ENCODE measurements at places on chromosomes 2 and 18.

DNA sequence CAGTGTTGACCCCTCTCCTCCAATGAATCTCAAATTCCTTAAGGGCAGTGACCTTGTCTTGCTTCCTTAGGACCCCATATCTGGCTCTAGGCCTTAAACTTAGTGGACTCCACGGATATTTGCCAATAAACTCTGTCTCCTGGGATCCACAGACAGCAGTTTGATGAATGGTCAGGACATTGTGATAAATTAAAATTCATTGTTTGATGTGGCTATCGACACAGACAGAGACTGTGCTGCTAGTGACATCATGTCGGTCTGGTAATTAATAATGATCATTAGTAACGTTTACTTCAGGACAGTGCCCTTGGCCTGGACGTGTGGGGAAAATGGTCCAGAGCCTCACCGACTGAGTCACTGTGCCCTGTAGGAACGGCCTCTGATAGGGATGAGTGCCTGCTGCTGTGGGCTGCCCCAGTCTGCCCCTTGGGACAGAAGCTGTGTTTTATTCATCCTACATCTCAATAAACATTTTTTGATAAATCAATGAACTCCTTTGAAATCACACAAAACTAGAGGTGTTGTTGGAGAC, 5.2 kb upstream of the SLC35F6 start:
- DNase-seq, result no peak

- no peak for DNase-seq
Observed at GRCh38 chr2:199659207-199659606, 191.8 kb downstream of the FTCDNL1 start.

DNA sequence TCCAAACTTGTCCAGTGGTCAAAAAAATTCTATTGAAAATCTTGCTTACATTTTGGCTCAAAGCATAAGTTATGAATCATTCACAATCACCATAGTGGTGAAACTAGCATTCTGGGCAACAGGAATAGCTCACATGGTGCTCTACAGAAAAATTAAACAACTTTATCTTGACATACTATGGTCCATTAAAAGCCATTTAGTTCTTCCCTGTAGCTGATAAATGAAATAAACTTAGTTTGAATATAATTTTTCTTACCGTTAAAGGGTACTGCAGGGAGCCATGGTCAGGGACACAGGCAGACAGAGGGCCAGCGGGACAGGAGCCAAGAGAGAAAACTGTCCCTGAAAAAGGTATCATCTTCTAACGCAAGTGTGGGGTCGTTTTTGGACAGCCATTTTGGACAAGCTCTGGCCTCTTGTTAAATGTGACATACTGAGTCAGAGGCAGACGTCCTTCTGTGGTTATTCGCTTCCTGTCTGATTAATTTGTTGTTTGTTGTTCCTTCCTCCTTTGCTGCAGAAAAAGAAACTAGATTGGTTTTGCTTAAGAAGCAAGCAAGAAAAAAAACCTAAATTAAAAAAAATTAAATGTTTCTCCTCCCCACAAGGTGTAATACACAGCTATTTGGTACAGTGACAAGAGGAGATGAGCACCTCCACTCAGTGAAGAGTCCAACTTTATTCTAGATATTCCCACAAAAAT, at the start of gene WIPF1:
Gene WIPF1 (minus strand): TSS at position 460 of the 703 bp plus-strand sequence. CDS start 12,231 bp downstream, outside the sequence.
- peak; percentile 70 for DNase-seq

GRCh38 chr2:78353168-78353567, 672.3 kb upstream of the REG3G start:
- no peak for DNase-seq

DNA sequence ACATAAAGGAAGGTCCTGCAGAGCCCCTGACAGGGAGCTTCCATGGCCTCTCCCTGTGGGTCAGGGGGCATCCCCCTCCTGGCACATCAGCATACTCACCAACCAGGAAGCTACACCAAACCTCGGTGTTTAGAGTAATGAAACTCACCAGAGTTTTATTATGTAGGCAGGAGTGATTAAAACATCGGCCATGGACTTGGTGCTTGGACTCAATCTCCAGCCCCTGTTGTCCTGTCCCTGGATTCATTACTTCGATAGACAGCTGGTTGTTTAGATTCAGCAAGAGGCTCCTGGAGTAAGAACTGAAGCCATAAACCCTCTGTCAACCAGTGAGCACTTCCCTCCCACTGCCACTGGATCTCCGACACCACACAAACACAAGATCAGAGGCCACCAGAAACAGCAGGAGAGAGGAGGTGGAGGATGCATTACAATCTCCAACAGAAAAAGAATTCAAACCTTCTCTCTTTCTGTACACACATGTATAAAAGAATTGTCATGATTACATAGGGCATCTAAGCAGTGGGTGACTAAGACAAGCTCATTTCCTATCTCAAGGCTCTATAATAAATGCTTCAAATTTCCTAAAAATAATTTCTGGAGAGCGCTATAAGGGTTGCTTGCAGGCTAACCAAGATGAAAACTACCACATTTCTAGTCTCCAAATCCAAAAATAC, 27.2 kb downstream of the TBC1D8 start:
- no peak for DNase-seq

DNA sequence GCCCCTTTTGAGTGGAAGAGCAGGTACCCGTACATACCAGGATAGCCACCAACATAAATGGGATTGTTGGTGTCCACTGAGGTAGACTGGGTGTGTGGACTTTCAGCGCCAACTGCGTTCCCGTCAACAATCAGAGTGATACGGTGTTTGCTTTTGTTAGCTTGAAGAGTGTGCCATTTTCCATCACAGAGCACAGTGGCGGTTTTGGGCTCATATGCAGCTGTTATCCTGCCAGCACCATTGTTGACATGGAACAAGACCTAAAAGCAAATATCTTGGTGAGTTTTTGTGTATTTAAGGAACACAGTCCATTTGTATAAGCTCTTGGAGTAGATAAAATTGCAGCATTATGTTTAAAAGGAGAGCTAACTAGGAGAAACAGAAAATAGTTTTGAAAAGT, 174.5 kb downstream of the LAMA1 start:
- DNase-seq, result no peak

DNA sequence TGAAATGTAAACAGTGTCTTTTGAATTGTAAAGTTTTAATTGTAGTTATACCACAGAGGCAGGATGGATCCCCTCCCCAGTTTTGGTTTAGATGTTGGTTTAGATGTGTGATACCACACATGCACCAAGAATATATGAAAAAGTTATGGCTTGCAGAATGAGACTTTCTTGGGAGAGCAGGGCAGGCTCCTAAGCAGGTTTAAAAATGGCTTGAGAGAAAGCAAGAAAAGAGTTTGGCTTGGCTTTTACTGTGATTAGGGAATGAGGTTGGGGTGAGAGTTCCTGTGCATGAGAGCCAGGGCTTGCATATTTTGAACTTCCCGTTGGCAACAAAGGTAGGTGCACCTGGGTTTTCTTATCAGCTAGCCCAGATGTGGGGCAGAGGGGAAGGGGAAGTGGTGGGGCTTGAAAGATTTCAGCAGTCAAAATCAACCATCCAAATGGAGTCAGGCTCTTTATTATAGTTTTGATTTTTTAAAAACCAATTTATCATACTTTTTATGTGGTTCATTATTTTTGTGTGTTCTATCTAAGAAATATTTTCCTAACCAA, 246.9 kb downstream of the MTX2 start:
- peak; percentile 98 for DNase-seq

GRCh38 chr2:113406114-113406513, 31.4 kb upstream of the ZNG1B start:
- DNase-seq, result no peak

- no peak for DNase-seq
Observed at GRCh38 chr2:69082430-69082997, 69.5 kb downstream of the ANTXR1 start.

DNA sequence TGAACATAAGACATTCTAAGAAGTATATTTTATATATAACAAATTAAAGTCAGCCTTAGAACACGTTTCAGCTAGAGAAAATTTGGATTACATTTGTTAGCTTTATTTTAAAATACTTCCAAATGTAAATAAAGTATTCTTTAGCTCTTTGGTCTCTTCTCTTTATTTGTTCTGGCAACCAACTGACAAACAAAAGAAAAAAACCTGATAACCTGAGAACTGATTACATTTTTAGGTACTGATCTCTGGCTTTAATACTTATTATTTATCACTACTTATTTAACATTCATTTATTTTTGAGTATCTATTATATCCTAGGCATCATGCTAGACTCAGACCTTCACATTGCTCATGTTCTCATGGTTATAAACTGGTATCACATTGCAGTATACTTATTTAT, 18.5 kb downstream of the CCDC138 start:
- no peak for DNase-seq

- DNase-seq, result peak; percentile 84
Observed at GRCh38 chr2:20526160-20526559, 79.3 kb downstream of the RHOB start.

DNA sequence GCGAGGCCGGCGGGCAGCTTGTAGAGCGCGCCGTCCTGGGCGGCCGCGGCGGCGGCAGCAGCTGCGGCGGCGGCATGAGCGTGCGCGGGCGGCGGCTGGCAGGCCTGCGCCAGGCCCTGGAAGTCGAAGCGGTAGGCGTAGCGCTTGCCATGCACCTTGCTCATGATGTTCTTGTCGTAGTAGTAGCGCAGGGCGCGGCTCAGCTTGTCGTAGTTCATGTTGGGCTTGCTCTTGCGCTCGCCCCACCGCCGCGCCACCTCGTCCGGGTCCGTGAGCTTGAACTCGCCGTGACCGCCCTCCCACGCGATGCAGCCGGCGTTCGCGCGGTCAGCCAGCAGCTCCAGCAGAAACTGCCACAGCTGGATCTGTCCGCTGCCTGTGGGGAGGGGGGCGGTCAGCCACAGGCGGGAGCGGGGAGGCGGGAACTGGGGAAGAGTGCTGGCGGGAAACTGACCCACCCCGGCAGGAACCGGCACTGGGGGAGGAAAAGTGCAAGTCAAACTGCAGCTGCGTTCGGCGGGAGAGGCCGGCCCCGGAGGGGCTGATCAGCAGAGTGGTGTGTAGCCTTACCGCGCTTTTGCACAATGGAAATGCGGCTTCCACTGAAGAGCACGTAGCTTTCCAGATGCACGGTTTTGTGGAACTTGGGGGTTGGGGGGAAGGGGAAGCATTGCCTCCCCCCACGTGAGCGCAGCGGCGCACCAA, 3.0 kb downstream of the FEV start:
- no peak for DNase-seq

DNA sequence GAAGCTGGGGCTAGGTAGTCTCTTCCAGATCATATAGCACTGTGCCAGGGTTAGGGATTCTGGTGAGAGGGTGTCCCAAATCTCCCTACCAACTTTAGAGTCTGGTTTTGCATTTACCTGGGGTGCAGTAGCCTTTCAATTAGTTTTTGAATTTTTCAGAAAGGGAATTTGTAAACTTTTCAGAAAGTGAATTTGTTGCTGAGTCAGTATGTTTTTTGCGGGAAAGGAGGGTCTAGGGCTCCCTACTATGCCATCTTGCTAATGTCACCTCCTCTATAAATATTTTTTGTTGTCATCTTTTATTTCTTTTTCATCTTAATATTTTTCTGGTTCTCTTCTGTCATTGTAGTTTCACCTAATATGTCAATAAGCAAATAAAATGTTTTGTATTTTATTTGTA, 95.8 kb upstream of the FAM98A start:
- DNase-seq, result no peak

- DNase-seq, result no peak
Observed at GRCh38 chr18:12886498-12887126, 2.6 kb upstream of the PTPN2 start.

GRCh38 chr2:27914041-27914804, 23.7 kb downstream of the BABAM2 start:
- no peak for DNase-seq

DNA sequence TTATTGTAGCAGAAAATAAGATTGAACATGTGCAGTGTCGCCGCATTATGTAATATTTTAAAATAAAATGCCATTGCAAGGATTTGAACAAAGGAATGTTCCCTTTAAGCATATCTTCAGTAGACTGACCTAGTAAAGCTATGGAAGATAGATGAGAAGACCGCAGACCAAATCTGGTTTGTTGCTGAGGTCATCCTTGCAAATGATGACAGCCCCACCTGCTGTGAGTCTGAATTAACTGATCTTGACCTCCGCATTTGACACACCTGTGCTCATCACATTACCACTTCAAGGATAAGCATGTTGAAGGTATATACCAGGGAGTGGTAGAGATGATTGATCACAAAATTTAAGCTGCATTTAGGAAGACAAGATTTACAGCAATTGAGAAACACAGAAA, 96.2 kb downstream of the NYAP2 start:
- no peak for DNase-seq

DNA sequence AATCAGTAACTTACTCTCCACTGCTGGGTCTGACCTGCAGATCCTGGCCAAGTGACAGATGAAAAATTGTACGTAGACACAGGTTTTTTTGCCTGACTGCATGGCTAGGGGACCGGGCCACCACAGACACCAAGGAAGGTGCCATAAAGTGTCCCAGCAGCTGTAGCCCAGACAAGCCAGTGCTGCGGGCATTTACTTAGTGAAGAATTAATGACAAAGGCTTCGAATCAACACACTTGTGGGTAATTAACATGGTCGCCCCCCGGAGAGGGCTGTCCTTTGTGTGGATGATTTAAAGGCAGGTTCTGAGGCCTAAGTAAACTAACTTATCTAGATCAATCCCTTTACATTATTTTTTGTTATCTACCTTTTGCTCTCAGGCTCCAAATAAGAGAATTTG, 1709.1 kb upstream of the LRRTM1 start:
- no peak for DNase-seq

GRCh38 chr18:11653521-11653920, 35.5 kb upstream of the GNAL start:
- DNase-seq, result no peak

- DNase-seq, result no peak
Observed at GRCh38 chr18:24584205-24584604, 123.8 kb downstream of the HRH4 start.

GRCh38 chr2:172937884-172938712, 137.5 kb upstream of the MAP3K20 start:
- no peak for DNase-seq

GRCh38 chr2:177262958-177263450, 1.5 kb downstream of the NFE2L2 start:
- DNase-seq, result no peak

DNA sequence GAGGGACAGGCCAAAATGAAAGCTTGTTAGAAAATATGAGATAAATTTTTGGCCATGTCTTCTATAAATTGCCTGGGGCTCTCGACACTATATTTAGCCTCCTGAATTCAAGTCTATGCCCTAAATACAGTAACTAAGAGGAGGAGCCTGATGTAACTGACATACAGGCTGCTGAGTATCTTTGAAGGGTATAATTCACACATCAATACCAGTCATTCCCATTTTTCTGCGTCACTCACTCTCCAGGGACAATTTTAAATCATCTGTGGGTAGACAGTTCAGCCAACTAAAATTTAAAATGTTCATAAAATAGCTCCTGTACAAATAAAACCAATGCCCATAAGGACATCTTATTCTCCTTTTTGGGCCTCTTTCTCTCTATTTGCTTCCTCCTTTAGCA, 105.9 kb downstream of the AP1S3 start:
- no peak for DNase-seq

DNA sequence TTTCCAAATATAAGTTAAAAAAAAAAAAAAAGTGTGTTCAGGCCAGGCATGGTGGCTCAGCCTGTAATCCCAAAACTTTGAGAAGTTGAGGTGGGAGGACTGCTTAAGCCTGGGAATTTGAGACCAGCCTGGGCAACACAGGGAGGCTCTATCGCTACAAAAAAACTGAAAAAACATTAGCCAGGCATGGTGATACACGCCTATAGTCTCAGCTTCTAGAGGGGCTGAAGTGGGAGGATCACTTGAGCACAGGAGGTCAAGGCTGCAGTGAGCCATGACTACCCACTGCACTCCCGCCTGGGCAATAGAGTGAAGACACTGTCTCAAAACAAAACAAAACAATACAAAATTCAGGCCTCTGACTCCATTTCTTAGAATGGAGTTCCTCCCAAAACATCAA, 9.2 kb downstream of the USP37 start:
- DNase-seq, result no peak

- DNase-seq, result no peak
Observed at GRCh38 chr2:28451793-28452533, 43.9 kb upstream of the PLB1 start.

Measured in Jurkat, Clone E6-1 (cell line).